Activated CD4-positive, alpha-beta T cell treated with anti-CD3 and anti-CD28 coated beads for 48 hours (primary cell): ENCODE measurements at places on chromosomes 16 and 17.
A peak's percentile ranks its signal among the peaks of the same experiment; 100 is the strongest.

GRCh38 chr17:43324205-43324893 lies 74.4 kb upstream of the ARL4D start:
- DNase-seq = no peak

DNA sequence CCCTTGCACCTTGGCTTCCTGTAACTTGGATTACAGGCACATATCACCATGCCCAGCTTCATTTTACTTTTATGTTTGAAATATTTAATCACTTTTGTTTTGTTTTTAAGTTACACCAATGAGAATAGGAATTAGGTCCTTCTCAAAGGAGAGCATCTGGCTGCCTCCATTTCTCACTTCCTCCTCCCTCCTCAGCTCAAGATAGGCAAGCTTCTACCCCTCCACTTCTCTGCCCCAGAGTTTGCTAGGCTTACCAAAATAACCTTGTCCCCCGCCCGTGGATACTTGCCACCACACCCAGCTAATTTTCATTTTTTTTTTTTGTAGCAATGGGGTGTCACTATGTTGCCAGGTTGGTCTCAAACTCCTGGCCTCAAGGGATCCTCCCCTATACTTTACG lies 17.9 kb downstream of the GABARAPL2 start:
- no peak for DNase-seq

- DNase-seq = no peak
Measured at GRCh38 chr17:38613981-38614779, 8.4 kb upstream of the SRCIN1 start.

GRCh38 chr16:71218306-71218963 lies 12.1 kb downstream of the HYDIN start:
- DNase-seq = no peak

DNA sequence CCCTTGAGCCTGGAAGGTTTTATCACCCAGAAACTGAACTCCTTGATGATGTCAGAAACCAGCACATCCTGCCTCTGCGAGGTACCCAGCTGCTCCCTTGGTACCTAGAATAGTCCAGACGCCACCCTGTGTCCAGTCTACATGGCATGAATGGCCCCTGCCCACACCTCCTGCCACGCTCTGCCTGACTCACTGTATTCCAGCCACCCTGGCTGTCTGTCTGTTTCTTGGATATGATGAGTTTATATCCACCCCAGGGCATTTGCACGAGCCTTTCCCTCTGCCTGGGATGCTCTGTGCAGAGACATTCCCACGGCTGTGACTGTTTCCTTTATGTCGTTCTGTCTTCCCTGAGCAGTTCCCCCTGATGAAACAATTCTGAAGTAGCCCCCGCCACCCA lies 68.7 kb downstream of the CRISPLD2 start:
- DNase-seq = no peak

GRCh38 chr17:77106874-77107358 lies 33.9 kb upstream of the SEC14L1 start:
- DNase-seq = no peak

GRCh38 chr16:57071831-57072582 lies 20.4 kb upstream of the CPNE2 start:
- no peak for DNase-seq

DNA sequence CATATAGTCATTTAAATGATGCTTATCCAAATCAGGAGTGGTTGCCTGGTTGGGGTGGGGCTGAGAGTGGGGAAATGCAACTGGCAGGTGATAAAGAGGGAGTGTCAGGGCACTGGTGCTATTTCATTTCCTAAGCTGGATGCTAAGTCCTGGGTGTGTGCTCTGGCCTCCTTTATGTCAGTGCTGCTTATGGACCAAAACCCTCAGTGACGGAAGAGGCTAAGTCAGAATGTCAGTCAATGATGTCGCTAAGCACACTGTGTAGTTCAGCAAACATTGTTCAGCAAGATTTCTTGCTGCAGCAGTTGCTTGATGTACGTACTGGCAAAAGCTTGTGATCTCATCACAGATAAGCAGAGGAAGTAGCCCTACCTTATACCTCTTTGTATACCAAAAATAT lies 16.4 kb upstream of the FLCN start:
- DNase-seq = no peak

GRCh38 chr17:68594552-68594951 lies 6.6 kb downstream of the FAM20A start:
- DNase-seq = no peak

- DNase-seq = no peak
Measured at GRCh38 chr16:85018529-85019236, 7.3 kb upstream of the ZDHHC7 start.

- no peak for DNase-seq
Measured at GRCh38 chr17:77555741-77556291, 402.7 kb upstream of the TNRC6C start.

DNA sequence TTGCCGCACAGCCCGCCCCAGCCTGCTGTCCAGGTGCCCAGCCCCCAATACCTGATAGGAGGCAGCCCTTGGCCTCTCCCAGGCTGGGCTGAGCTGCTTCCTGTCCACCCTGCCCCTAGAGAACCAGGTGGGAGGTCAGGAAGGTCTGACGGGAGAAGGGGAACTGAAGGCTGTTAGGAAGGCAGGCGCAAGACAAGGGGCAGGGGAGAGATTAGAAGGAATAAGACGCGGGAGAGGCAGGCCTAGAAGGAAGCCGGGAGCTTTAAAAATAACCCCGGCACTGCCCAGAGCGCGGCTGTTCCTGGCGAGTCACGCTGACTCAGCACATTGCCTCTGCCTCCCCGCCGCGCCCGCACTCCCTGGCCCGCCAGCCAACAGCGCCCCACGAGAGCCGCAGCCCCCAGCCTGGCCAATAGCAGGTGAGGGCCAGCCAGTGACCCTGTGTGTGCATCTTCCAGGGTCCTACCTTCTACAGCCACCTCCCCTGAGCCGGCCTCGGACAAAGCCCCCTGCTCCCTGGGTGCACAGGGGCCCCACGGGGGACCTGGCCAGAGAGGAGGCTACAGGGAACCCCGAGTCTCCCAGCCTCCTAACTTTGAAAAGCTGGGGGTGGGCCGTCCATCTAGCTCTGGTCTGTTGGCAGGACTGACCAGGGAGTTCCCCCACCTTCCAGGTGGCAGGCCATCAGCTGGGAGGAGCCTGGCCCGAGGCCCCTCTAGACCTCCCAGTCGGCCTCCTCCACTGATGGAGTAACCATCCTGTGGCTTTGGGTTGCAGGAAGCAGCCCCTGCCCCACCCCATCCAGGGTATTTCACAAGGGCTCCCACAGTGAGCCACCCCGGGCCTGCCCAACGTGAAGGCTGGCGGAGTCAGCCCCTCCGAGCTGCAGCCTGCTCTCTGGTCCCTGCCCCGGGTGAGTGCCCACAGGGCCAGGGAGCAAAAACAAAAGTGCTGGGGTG lies 4.0 kb downstream of the MAFG start:
- DNase-seq = no peak

DNA sequence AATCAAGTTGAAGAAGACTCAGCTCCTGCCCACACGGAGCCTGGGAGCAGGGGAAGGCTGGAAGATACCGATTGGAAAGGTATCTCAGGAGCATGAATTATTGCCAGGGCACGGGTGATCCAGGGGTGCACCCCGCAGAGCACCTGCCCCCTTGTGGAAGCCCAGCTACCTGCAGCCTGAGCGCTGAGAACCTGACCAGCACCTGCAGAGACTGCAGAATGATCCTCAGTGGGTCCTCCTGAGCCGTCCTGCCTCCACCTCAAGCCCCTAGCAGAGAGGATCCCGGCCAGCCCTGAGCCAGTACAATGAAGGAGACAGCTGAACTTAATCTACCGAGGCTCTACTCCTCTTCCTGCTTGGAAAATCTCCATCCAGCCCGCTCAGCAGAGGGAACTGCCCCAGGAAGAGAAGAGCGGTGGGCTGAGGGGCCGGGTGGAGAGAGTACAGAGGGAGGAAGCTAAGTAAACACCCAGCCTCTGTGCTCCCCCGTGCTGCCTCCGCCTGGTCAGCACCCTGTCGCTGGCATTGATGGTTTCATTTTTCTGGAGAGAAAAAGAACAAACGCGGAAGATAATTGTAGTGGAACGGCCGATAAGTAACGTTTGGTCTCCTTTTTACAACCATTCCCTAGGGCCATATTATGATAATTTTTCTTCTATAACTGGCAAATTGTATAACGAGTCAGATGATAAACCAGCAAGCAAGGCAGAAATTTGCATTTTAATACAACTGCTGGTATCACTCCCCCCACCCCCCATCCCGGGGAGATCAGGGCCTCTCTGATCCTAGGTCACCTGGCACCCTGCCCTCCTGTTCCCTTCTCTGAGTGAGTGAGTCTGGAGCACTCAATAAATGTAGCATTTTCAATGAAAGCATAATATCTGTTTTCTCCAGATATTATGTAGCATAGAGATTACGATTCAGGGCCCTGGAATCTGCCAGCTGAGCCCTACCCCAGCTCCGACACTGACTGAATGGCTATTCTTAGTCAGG lies 204.5 kb upstream of the RPL38 start:
- DNase-seq = peak; percentile 77

- DNase-seq = no peak
Measured at GRCh38 chr17:6059406-6059805, 10.8 kb upstream of the WSCD1 start.

- no peak for DNase-seq
Measured at GRCh38 chr16:86495756-86496261, 14.5 kb upstream of the FOXF1 start.

DNA sequence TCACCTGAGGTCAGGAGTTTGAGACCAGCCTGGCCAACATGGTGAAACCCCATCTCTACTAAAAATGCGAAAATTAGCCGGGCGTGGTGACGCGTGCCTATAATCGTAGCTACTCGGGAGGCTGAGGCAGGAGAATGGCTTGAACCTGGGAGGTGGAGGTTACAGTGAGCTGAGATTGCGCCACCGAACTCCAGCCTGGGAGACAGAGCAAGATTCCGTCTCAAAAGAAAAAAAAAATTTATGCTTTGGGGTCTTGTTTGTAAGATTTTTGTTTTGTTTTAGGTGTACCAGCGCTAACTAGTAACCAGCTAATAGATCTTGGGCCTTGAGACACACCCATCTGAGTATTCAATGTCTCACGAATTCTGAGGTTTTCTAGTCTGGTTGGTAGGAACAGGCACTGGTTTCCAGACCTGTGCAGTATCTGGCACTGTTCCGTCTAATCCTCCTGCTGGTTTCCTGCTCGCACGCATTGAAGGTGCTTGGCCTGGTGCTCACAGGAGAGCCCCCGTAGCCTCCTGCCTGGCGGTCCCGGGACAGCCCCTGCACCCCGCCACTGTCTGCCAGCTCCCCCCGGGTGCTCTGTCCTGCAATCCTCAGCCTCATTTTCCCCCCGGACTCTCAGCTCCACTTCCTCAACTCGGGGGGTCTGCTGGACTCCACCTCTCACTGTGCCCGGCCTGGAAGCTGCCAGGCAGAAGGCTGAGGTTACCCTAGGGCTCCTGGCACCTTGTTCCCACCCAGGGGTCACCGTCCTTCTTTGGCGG lies 10.6 kb upstream of the DUS1L start:
- DNase-seq = no peak

DNA sequence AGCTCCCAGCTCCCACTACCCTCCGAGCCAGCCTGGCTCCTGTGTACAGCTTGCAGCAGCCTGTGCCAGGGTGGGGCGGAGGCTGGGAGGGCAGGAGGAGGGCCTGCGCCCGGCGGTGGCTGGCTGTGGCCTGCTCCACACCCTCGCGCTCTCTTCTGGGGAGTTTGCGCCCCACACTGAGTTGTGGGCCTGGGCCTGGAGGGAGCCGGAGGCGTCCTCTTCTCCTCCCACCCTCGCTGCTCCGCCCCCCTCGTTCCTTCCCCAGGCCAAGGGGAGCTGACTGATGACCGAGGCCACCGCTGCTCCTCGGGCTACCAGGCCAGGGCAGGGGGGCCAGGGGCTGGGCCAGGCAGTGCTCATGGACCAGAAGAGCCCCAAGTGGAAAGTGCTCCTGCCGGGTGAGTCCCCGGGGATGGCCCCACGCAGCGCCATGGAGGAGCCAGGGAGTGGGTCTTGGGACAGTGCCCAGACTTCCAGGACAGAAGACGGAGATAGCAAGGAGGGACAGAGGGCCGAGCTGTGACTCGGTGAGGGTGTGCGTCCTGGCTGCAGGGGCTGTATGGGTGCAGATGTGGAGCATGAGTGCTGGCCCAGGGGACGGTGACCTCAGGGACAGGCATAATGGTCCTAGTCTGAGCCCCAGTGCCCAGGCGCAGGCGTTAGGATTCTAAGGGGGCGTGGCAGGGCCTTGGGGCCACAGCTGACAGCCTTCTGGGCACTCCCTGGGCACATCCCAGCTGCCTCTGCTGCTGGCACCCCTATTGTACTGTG lies 242.1 kb upstream of the GSE1 start:
- DNase-seq = no peak

- no peak for DNase-seq
Measured at GRCh38 chr17:57480438-57481196, 224.3 kb downstream of the MSI2 start.

- DNase-seq = peak; percentile 18
Measured at GRCh38 chr17:45888392-45888791, 6.0 kb upstream of the MAPT start.

GRCh38 chr16:16027728-16028310 lies 78.4 kb downstream of the ABCC1 start:
- no peak for DNase-seq

DNA sequence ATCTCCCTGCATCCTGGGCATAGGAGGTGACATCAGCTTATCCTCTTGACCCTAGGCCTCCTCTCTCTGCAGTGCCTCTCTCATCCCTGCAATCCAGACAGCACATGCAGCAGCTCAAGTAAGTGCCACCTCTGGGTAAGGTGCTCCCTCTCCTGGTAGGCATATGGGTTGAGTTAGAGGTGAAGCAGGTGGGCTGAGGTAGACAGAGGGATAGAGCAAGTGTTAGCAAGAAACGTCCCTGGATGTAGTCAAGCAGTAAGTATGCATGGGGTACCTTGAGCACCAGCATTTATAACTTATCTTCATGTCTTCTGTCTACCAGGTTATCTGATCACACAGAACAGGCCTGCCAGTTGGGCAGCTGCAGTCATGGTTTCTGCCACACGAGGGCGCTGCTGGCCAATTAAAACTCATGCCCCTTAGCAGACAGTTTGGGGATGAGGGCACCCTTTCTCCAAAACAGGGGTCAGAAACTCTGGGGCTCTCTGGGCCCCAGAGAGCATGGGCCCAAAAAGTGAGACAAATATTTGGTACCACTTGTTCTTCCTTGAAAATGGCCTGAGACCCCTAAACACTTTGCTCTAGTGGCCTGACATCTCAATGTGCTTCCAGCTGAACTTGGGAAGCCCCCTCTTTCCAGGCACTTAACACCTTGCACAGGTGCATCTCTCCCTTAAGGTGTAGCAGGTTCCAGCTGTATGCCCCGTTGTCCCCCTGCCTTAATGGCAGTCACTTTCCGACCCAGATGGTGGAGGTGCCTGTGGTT lies 59.8 kb downstream of the NEUROD2 start:
- peak; percentile 84 for DNase-seq

- DNase-seq = no peak
Measured at GRCh38 chr17:29342158-29342765, 47.9 kb upstream of the TAOK1 start.
